ENCODE measurements at places on chromosomes 1 and 21.

GRCh38 chr1:67052741-67053534 lies 1.0 kb downstream of the SLC35D1 start:
- no peak for DNase-seq

DNA sequence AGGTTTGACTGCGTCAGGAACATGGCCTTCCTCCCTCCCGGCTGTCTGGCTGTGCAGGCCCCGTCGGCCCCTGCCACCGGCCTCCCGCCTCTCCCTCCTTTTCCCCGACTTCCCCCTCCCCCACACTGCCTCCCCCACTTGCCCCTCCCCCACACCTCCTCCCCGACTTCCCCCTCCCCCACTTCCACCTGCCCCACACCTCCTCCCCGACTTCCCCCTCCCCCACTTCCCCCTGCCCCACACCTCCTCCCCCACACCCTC lies 52.6 kb downstream of the SLC19A1 start:
- DNase-seq = no peak

DNA sequence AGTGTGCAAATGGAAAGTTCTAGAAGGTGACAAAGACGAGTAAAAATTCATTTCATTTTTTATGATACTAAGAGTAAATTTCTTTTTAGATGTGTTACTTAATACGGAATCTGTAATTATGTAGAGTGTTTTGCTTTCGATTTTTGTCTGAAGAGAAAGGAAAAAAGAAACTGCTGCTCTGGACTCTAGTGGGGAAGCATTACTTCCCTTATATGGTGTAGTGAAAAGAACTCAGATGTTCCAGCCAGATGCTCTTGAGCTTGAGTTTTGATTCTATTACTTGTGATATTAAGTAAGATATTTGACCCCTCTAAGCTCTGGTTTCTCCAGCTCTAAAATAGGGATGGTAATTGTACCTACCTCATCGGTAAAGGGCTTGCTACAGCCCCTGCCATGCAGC lies 12.2 kb upstream of the GPR161 start:
- DNase-seq = no peak

- no peak for DNase-seq
These were observed 12.7 kb downstream of the CFAP298 start for GRCh38 chr21:32599526-32599925.

DNA sequence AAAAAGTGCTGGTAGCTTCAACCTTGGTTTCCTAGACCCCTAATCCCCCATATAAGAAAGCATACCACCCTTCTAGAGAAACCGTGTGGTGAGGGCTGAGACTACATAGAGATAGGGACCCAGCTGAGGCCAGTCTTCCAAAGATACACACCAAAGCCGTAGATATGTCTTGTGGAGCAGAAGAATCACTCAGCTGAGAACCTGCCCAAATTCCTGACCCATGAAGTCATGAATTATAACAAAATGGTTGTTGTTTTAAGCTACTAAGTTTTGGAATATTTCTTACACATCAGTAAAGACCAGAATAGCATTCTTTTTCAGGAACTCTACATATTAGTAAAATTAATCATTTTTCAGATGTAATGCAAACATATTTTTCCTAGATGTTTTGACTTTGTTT lies 3.3 kb upstream of the SNRPE start:
- DNase-seq = no peak

DNA sequence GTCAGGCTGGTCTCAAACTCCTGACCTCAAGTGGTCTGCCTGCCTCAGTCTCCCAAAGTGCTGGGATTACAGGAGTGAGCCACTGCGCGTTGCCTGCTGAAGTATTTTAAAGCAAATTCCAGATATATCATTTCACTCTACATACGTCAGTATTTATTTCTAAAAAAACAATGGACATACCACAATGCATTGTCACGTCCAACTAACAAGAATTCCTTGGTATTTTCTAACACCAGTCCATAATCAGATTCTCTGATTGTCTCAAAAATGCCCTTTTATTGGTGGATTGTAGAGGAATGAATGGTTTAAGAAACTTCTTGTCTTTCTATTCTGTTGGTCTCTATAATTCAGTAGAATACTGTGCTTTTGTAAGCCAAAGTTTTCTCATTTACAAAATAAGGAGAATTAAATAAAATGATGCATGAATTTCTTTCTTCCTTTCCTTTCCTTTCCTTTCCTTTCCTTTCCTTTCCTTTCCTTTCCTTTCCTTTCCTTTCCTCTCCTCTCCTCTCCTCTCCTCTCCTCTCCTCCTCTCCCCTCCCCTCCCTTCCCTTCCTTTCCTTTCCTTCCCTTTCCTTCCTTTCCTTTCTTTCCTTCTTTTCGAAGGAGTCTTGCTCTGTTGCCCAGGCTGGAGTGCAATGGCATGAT lies 55.8 kb downstream of the VPS13D start:
- DNase-seq = no peak

Measured in T-helper 2 cell (primary cell).